Naive thymus-derived CD8-positive, alpha-beta T cell (primary cell): ENCODE measurements at places on chromosomes 11 and 22. TPM values are rescaled to one million over a fixed set of nuclear protein-coding genes. Genes with fewer than 3 reads are reported as not detected.

DNA sequence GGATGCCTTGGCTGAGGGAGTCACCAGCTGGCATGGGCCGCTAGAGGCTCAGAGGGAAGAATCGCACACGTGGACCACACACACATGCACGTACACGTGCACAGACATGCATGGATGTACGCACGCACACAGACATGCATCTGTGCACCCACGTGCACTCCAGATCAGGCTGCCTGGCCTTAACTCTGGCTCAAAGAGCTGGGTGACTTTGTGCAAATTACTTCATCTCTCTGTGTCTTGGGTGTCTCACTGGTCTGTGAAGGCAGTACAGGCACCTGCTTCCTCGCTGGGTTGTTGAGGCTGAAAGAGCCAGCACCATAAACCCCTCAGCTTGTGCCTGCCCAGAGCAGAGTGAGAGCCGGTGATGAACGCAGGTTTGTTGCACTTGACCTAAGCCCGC lies 28.7 kb downstream of the TMPRSS6 start:
- DNase-seq, result no peak

- DNase-seq, result no peak
Observed at GRCh38 chr22:23904573-23905254, 10.5 kb downstream of the MIF start.

The DDB1 gene
- 125 TPM for polyA plus RNA-seq

The SLC35E4 gene
- 0.64 TPM for polyA plus RNA-seq

The YPEL4 gene
- polyA plus RNA-seq, result 0.27 TPM

The SLC22A6 gene
- not detected for polyA plus RNA-seq
